ENCODE measurements at places on chromosomes 2 and 18. TPM values are rescaled to one million over a fixed set of nuclear protein-coding genes. Genes with fewer than 3 reads are reported as not detected.

CYRIA gene
- 7.4 TPM for polyA plus RNA-seq

TMEM17 gene
- polyA plus RNA-seq: 1.5 TPM

- DNase-seq: peak; percentile 65
Measured at GRCh38 chr18:31101183-31102024, 817 bp downstream of the DSC2 start.

GRCh38 chr18:55650363-55650870, 62.4 kb upstream of the TCF4 start:
- DNase-seq: no peak

GRCh38 chr2:59665021-59665420, 888.4 kb downstream of the BCL11A start:
- no peak for DNase-seq

DNA sequence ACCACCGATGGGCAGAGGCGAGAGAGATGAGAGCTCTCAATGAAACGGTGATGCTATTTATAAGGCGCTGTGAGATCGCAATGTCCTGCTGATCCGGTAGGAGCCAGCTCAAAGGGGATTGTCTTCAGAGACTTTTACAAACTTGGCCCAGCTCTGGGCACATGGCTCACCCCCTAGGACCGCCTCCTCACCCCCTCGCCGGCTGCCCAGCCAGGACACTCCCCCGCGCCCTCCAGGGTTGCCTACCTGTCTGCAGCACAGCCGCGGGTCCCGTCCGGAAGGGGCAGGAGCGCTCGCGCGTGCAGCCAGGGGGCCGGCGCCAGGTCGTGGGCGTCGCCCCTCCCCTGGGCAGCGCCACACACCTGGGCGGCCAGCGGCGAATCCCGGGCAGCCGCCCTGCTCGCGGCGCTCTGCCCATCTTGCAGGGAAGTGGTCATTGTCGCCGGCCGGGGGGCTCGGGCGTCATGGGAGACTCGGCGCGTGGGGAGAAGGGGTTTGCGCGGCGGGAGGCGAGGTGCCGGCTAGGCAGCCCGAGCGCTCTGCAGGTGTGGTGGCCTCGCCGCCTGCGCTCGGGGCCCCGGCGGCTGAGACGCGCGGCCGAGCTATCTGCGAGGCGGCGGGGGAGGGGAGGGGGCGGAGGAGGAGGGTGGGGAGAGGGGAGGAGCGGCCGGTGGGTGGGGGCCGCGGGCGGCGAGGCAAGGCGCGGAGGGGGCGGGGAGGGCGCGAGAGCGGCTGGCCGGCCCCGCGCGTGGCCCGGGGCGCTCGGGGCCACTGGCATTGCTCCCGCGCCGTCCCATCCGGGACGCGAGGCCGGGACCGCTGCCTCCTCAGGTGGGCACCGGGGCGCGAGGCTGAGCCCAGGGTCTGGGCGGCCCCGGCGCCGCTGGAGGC, at the start of gene GRB14:
Gene GRB14 (minus strand): TSS at position 610 of the 891 bp plus-strand sequence. CDS start 173 bp downstream, at position 437.
- no peak for DNase-seq

GRCh38 chr18:36629138-36629530, 199.7 kb downstream of the TPGS2 start:
- DNase-seq: no peak

DNA sequence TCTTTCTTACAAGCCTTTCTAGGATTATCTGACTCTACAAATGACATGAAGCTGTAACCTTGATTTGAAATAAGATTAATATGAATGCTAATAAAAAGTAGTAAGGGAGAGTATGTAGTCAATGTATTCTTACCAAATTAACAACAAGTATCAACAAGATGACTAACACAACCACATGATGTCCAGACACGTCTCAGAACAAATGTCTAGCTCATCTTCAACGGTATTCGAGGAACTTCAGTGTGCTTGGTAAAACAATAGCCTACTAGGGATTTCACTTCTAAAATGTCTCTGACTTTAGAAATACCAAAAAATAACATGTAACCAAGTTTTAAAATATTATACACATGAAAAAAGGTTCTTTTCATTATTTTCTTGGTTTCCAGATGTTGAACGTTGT, 3.4 kb downstream of the HDLBP start:
- DNase-seq: no peak

DNA sequence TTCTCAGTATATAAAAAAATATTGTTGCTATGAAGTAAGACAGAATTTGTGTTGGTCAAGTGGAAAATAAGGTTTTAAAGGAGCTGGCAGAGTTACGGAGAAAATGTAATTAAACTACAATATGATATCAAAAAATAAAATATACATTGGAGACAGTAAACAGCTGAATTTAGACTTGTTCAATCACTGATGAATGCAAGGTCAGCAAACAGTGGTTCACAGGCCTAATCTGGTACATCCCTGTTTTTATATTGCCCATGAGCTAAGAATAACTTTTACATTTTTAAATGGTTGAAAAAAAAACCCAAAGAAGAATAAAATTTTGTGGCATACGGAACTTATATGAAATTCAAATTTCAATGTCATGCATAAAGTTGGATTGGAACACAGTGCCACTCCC, 131.0 kb upstream of the TRIB2 start:
- DNase-seq: no peak

DNA sequence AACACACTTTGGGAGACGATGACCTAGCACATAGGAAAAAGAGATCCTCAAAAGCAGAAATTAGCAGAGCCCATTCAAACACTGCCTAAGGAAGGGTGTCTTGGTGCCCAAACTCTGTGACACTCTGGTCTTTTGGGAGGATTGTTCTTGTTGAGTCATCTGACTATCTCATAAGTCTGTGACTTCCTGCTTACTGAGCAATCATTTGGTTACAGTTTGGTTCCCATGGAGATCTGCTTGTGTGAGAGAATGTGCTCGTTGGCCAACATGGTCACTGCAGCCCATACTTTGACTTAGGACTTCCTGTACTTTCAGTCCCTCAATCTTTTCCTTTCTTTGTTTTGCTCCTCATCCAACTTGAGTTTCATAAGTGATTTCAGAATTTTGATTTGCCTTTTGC, 602.9 kb downstream of the NYAP2 start:
- DNase-seq: no peak
